ENCODE measurements at places on chromosomes 3 and 15.

DNA sequence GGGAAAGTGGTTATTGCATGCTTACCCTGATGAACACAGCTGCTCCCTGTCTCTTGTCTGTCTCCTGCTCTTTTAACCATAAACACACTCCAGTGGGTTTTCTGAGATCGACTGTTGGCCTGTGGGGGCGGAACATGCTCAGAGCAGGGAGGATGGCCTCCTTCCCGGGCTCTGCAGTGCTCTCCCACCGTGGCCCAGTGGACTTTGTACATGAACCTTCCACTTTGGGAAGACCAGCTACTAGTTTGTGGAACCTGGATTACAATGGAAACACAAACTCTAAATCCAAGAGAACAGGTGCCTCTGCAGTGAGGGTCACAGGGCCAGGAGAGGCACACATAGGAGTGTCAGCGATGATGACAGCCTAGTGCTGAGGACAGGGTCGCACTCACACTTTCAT is 56.5 kb downstream of the KLF13 start:
- DNase-seq = no peak

- peak; percentile 76 for DNase-seq
Measured at GRCh38 chr15:56837273-56837672, 81.2 kb upstream of the TCF12 start.

DNA sequence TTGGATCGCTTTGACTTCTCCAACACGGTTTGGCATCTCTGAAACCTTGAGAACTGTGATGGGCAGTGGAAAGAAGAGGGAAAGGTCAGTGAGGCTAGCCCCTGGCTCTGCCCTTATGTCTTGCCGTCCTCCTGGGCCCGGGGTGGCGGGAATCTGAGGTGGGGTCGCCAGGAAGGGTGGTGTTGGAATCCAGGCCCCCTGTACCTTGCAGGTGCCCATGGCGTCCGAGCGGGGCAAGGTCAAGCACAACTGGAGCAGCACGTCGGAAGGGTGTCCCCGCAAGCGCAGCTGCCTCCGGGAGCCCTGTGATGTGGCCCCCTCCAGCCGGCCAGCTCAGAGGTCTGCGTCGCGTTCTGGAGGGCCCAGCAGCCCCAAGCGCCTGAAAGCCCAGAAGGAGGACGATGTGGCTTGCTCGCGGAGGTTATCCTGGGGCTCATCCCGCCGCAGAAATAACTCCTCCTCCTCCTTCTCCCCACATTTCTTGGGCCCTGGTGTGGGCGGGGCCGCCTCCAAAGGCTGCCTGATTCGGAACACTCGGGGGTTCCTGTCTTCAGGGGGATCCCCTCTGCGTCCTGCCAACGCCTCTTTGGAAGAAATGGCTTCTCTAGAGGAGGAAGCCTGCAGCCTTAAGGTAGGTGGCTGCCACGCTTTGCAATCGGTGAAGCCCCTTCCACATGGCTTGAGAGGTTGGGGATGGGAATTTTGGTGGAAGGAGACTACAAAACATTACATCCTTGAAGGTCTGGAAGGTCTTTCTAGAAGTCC is 907 bp downstream of the TATDN2 start:
- DNase-seq = no peak

GRCh38 chr15:101091080-101092017 is 160.5 kb downstream of the CHSY1 start:
- peak; percentile 60 for DNase-seq

DNA sequence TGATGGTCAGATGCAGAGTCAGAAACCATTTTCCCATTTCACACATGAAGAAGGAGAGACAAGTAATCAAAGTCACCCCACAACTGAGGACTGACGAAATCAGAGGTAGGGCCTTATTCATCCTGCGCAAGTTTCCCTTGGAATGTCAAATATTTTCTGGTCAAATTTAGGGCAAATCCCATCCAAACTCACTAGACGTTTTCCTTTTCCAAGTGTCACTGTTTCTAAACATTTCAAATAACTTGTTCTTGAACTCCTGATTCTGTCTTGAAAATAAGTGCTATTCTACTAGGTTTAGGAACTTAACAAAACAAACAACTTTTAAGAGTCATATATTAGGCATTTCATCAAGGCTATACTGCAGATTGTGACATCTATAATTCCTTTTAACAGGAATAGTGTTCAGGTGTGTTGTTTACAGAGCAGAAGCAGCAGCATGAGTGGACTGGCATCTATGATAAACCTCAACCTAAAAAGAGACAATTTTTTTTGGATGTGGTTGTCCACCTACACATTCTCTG is 40.7 kb downstream of the SUMF1 start:
- peak; percentile 5 for DNase-seq

Measured in fibroblast of skin of scalp (primary cell).